Activated CD8-positive, alpha-beta T cell treated with anti-CD3 and anti-CD28 coated beads for 36 hours (primary cell): ENCODE measurements at places on chromosomes 4 and X. TPM values are rescaled to one million over a fixed set of nuclear protein-coding genes. Genes with fewer than 3 reads are reported as not detected.

- H3K4me1 ChIP-seq = no peaks in the 10 kb centered on the region
- H3K27ac ChIP-seq = no peak overlapping the region
- H3K36me3 ChIP-seq = peaks cover 3% of the 10 kb centered on the region
- DNase-seq = no peak
- no peaks in the 10 kb centered on the region for H3K27me3 ChIP-seq
- H3K4me3 ChIP-seq = no peak overlapping the region
Observed at GRCh38 chr4:141480950-141481349, 155.4 kb upstream of the IL15 start.

Gene ADH1C
- not detected for total RNA-seq

Gene DDX60
- 18.6 TPM for total RNA-seq

DNA sequence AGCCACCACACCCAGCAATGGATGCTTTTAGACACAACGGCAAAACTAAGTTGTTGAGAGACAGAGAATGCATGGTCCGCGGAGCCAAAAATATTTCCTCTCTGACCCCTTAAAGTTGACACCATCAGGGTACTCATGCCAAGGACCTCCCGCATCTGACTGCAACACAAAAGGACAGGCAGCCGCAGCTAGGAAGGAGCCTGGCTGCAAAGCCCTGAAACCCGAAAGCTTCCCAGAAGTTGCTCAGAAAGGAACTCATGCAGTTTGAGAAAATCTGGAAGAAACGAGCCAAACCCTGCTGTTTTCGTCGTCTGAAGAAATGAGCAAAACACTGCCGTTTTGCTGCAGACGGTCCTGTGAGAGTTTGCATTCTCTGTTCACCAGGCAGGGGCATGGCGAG lies 16.5 kb downstream of the DHRSX start:
- no peak overlapping the region for H3K4me3 ChIP-seq
- H3K27ac ChIP-seq = no peak overlapping the region
- no peak for DNase-seq
- peaks cover 27% of the 10 kb centered on the region for H3K36me3 ChIP-seq

- H3K36me3 ChIP-seq = no peaks in the 10 kb centered on the region
- H3K4me1 ChIP-seq = peaks cover 64% of the 10 kb centered on the region
- DNase-seq = peak; percentile 76
Observed at GRCh38 chrX:65596270-65597034, 61.9 kb upstream of the LAS1L start.

GRCh38 chr4:121191361-121191760 lies 27.2 kb upstream of the TNIP3 start:
- no peaks in the 10 kb centered on the region for H3K36me3 ChIP-seq
- peaks cover 61% of the 10 kb centered on the region for H3K4me1 ChIP-seq
- H3K27ac ChIP-seq = no peak overlapping the region
- DNase-seq = no peak

Gene MBTPS2
- 12.8 TPM for total RNA-seq

Gene GPR34
- total RNA-seq = 0.65 TPM

- peaks cover 82% of the 10 kb centered on the region for H3K36me3 ChIP-seq
- H3K4me1 ChIP-seq = peaks cover 62% of the 10 kb centered on the region
- peak overlapping the region; percentile 98 for H3K4me3 ChIP-seq
Observed at GRCh38 chr4:153471698-153472093, 5.5 kb downstream of the TMEM131L start.

Gene TCEAL3
- 7.9 TPM for total RNA-seq

- no peak overlapping the region for H3K4me3 ChIP-seq
- no peaks in the 10 kb centered on the region for H3K27me3 ChIP-seq
- H3K27ac ChIP-seq = no peak overlapping the region
- H3K4me1 ChIP-seq = no peaks in the 10 kb centered on the region
Observed at GRCh38 chrX:14274691-14275090, 245.0 kb upstream of the GEMIN8 start.

GRCh38 chrX:47080215-47080914 lies 2.1 kb downstream of the RGN start:
- H3K27me3 ChIP-seq = no peaks in the 10 kb centered on the region
- no peak overlapping the region for H3K4me3 ChIP-seq
- no peak for DNase-seq
- H3K4me1 ChIP-seq = no peaks in the 10 kb centered on the region
- no peak overlapping the region for H3K27ac ChIP-seq
- no peaks in the 10 kb centered on the region for H3K36me3 ChIP-seq

Gene IQSEC2
- total RNA-seq = 0.07 TPM
